ENCODE measurements at places on chromosomes 6 and 20.
A peak's percentile ranks its signal among the peaks of the same experiment; 100 is the strongest.

GRCh38 chr6:138128096-138128495, 20.9 kb upstream of the PERP start:
- no peak for DNase-seq

DNA sequence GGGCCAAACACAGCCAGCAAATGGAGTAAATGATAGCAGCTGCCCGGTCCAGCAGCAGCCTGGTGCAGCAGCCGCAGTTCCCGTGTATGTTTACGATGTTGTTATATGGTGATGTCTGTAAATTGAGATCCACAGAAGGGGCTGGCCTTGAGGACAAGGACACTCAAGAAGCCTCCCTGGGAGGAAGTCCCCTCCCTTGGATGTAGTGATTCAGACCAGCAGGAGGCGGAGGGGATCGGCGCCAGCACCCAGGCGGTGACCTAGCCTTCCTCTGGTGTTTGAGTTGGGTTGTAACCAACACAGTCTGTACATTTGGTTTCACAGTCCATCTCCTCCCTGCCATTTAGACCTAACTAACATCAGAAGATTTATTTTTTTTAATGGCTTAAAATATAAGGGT, 187.8 kb downstream of the SYNDIG1 start:
- DNase-seq, result no peak

GRCh38 chr6:158771399-158772152, 47.6 kb downstream of the EZR start:
- no peak for DNase-seq

- no peak for DNase-seq
Observed at GRCh38 chr6:35478259-35478658, 10.1 kb downstream of the RPL10A start.

DNA sequence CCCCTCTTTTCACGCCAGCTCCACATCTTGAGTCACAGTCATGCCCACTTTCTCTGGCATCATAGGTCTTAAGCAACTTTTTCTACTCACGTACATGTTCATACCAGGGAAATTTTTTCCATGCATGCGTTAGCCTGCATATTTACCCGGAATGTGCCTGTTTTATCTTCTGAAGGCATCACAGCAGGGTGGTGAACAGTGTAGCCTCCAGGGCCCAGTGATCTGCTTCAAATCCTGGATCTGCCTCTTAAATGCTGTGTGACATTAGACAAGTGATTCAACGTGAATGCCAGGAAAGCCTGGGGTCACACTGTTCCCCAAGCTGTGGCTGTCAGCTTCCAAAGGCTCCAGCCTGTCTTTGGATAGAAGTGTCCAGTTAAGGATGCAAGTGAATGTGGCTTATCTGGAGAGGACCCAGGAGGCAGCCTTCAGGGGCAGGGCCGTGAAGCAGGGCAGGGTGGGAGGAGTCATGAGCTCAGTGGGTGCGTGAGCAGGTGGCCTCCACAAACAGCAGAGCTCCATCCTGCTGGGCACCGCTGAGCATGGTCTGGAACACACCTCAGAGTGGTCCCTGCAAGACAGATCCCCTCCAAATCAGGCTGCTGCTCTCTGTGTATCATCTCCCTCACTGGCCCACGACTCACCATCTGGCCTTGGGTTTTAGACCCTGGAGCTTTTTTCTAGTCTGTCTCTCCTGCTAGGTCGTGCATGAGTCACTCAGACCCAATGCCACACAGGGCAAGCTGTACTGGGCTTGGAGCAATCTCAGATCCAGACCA, 30.4 kb upstream of the CD93 start:
- DNase-seq, result no peak

- DNase-seq, result no peak
Observed at GRCh38 chr6:40721271-40721952, 134.2 kb upstream of the LRFN2 start.

GRCh38 chr6:132253211-132253610, 148.1 kb downstream of the MOXD1 start:
- no peak for DNase-seq

- no peak for DNase-seq
Observed at GRCh38 chr6:45498591-45498990, 120.9 kb upstream of the SUPT3H start.

- peak; percentile 30 for DNase-seq
Observed at GRCh38 chr6:166862287-166862977, 93.9 kb downstream of the RNASET2 start.

DNA sequence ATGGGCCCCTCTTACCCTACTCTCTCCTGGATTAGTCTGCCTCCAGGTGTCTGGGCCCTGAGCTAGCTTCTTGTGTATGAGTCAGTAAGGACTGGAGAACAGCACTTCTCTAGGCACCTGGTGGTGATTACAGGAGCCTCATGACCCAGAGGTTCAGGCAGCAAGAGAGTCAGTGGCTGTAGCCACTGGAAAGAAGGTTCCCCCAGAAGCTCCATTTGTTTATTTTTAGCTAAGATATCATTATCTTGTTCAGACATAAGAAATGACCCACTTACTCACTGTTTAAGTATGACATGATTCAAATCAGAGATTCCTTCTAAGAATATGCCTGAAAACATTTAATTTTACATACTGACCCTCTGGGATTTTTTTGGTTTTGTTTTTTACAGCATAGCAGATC, 23.6 kb upstream of the SLC4A11 start:
- DNase-seq, result no peak

DNA sequence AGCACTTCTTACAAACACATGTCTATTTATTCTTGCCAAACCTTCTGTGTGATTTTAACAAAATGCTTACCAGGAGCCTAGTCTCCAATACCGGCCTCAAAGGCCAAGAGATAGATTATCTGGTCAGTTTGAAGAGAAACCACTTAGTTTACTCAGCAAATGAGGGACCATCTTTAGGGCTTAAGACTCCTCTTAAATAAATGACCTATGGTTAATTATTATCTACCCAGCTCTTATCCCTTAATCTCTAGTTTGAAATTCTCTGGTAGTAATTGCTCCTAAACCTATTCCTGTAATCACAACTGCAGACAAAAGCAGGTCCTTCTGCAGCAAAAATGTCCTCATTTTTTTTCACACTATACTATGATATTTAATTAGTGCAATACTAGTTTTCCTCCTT, 301.8 kb downstream of the KIF16B start:
- no peak for DNase-seq

- no peak for DNase-seq
Observed at GRCh38 chr6:116256694-116257093, 2.8 kb upstream of the TSPYL4 start.

GRCh38 chr20:5267092-5267491, 49.7 kb downstream of the PROKR2 start:
- no peak for DNase-seq

- peak; percentile 43 for DNase-seq
Observed at GRCh38 chr6:109373762-109374161, 8.5 kb downstream of the CD164 start.

GRCh38 chr20:14960831-14961230, 623.4 kb upstream of the FLRT3 start:
- no peak for DNase-seq

DNA sequence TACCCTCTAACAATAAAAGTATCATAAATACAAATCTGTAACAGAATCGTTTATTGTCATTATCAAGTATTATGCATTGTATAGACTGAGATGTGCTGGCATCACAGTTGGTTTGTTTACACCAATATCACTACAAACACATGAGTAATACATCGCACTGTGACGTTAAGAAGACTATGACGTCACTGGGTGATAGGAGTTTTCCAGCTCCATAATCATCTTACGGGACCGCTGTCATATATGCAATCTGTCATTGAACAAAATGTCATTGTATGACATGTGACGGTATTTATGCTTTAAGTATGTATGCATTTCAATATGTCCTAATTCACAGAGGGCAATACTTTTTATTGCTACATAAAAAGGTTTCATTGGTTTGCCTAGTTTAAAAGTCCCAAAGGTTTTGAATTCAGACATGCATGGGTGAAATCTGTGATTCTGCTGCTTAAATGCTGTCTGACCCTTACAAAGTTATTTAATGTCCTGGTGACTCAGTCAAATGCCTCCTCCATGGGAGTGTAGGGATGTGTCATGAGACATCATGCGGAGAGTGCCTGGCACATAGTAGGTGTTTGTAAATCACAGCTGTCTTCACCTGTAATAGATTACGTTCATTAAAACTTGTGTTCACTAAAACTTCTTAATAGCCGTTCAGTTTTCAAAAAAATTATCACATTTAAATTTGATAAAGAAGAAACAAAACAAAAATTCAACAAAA, 160.7 kb upstream of the PDE10A start:
- DNase-seq, result no peak

- no peak for DNase-seq
Observed at GRCh38 chr6:106066989-106067388, 19.1 kb upstream of the PRDM1 start.

DNA sequence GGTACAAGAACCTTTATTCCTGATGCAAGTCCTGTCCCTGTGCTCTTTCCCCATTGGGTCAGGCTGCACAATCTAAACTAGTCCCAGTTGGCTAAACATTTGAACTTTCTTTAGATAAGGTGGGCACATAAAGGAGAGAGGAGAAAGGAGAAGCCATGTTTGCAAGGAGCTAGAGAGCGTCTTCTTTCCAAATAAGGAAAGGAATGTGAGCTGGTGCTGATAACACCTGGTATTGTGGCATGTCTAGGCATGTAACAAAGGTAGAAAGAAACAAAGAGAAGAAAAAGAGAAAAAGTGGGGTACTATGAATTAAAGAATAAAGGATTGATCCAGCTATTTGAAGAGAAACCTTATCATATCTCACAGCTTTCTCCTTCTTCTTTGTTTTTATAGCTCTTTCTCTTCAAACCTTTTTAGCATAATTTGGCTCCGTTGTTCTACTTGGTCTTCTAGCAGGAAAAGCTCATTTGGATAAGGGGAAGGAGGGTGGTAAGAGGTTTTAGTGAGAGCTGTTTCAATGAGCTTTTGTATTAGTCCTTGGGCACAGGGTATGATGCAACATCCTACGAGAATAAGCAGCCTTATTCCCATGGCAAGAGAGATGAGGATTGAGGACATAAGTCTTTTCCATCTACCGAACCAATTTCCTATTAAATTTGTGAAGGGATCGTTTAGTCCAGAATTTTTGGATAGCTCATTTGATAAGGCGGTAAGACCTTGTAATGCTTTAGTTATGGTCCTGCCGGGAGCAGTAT, 415.5 kb upstream of the MAN1A1 start:
- no peak for DNase-seq

- no peak for DNase-seq
Observed at GRCh38 chr6:4344317-4344899, 209.0 kb upstream of the ECI2 start.

- no peak for DNase-seq
Observed at GRCh38 chr6:106509420-106510089, 119.7 kb downstream of the RTN4IP1 start.

DNA sequence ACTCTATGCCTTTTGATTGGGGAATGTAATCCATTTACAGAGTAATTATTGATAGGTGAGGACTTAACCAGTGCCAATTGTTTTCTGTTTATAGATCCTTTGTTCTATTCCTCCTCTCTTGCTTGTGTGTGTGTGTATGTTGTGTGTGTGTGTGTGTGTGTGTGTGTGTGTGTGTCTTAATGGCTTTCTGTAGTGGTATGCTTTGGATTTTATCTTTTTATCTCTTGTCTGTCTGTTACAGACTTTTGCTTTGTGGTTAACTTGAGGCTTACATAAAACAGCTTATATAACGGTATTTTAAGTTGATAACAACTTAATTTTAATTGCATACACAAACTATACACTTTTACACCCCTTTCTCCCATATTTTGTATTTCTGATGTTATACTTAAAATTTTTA, 54.7 kb downstream of the CDC5L start:
- no peak for DNase-seq

GRCh38 chr20:43238266-43238665, 48.6 kb upstream of the PTPRT start:
- DNase-seq, result no peak

- DNase-seq, result no peak
Observed at GRCh38 chr6:152154559-152155356, 347.3 kb downstream of the ESR1 start.

DNA sequence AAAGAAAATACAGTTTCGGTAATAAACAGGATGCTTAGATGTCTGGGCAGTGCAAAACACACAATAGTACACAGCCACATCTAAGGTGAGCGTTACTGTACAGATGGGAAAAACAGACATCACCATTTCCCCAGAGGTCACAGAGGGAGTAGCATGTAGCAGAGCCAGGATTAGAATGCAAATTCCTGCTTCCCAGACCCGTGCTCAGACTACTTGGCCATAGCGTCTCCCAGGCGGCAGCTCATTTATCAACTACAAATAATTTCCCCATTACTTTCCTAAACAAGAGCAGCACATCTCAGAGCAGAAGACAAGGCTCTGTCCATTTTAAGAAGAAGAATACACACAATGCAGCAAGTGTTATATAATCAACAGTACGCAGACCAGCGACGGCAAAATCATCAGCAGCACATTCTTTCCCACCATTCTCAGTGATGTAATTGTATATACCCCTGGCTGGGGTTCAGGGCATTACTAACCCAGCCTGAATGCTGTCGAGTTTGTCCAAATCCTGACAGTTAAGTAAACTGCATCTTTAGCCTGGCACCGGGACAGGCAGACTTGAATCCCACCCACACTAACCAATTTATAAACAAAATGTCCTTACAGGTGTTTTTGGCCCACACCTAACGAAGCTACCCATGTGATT, 61.9 kb downstream of the CNKSR3 start:
- DNase-seq, result no peak

DNA sequence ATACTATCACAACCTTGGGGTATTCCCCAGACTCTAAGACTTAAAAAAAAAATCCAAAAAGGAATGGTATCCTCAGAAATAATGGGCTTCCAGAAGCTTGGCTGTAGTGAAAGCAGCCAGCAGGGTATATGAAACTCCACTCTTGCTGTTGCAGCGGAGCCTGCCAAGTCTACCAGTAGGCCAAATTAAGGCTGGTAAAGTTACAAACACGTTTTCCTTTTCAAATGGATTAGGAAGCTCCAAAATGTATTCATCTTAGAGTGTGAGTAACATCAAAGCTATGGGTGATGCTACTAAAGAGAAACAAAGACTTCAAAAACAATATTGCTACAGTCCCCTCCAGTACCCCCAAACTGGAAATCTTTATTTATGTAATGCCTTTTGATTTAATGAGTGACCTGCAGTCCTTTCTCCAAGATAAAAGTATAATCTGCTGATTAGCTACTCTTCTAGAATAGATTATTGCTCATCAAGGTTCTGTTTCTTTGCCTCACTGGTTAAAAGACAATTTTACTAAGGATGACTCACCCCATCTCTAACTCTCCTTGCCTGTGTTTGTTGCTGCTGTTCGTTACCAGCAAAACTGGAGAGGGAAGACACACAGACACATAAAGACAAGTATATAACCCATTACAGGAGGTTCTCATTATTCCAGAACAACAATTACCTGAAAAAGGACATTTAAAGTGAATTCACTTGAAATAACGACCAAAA, 84.9 kb downstream of the BTBD9 start:
- no peak for DNase-seq

All from activated naive CD4-positive, alpha-beta T cell treated with Interleukin-2 at 50 U/mL for 16 hours (primary cell).